ENCODE measurements at places on chromosomes 6 and 20. TPM values are rescaled to one million over a fixed set of nuclear protein-coding genes. Genes with fewer than 3 reads are reported as not detected.

The PRSS16 gene
- not detected for total RNA-seq

The ITPR3 gene
- 43.0 TPM for total RNA-seq

The MEI4 gene
- total RNA-seq = not detected

The BANF2 gene
- total RNA-seq = not detected

The GSTA2 gene
- total RNA-seq = not detected

The GTSF1L gene
- total RNA-seq = not detected

The KCNB1 gene
- not detected for total RNA-seq

The TRIM31 gene
- total RNA-seq = not detected

The ZNF165 gene
- total RNA-seq = not detected

The RBM24 gene
- 5.4 TPM for total RNA-seq

The TGM2 gene
- 529 TPM for total RNA-seq

The SPATA2 gene
- total RNA-seq = 7.6 TPM

The MED20 gene
- 13.5 TPM for total RNA-seq

The CTAGE9 gene
- not detected for total RNA-seq

The HLA-DQA2 gene
- total RNA-seq = 2.2 TPM
